Renal cortical epithelial cell (primary cell): ENCODE measurements at places on chromosomes 12 and 14.

DNA sequence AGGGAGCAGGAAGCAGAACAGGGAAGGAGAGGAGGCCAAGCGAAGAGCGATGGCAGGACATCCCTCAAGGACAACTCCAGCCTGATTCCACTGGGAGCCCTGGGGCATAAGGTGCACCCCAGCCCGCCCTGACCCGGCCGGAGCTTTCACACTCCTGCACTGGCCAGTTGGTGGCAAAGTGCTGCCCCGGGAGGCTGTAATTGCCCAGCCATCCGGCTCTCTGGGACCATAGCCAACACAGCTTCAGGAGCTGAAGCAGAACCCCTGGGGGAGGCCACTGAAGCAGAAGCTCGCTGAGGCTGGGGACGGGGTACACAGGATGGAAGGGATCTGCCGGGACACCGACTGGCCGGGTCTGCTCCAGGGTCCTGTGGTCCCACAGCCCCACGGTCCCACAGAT, 41.9 kb upstream of the BEGAIN start:
- no peak for DNase-seq

DNA sequence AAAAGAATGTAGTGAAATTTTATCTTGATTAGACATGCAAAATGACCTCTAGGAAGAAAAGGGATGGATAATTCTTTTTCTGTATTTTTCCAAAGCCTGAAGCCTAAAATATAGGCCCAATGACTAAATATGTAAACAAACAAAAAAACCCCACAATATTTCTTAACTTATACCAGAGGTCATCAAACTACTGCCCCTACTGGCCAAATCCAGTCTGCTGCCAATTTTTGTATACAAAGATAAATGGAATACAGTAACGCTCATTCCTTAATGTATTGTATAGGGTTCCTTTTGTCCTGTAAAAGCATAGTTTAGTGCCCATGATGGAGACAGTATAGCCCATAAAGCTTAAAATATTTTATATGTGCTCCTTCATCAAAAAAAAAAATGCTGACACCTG, 145.7 kb upstream of the ALG10 start:
- no peak for DNase-seq

GRCh38 chr12:93453633-93454032, 11.9 kb upstream of the UBE2N start:
- peak; percentile 89 for DNase-seq

DNA sequence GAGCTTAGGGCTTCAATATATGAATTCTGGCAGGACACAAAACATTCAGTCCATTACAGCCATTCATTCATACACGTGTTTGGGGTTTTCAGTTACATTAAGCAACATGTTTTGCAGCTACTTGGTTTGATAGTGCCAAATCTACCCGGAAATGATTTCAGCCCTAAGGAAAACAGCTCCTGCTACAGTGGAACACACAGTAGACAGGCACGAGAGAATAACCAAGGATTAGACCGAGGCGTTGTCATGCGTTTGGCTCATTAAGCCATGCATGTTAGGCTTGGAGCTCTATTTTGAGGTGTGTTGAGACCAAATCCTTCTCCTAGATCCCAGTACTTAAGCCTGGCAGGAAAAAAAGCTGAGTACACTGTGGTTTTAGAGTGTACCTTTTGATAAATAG, 177.4 kb downstream of the PRKCH start:
- DNase-seq, result peak; percentile 74

GRCh38 chr14:65170768-65171507, 68.6 kb upstream of the MAX start:
- DNase-seq, result peak; percentile 70

GRCh38 chr14:69687606-69688298, 76.4 kb downstream of the SUSD6 start:
- no peak for DNase-seq

GRCh38 chr14:103679351-103679750, 35.9 kb downstream of the XRCC3 start:
- no peak for DNase-seq

DNA sequence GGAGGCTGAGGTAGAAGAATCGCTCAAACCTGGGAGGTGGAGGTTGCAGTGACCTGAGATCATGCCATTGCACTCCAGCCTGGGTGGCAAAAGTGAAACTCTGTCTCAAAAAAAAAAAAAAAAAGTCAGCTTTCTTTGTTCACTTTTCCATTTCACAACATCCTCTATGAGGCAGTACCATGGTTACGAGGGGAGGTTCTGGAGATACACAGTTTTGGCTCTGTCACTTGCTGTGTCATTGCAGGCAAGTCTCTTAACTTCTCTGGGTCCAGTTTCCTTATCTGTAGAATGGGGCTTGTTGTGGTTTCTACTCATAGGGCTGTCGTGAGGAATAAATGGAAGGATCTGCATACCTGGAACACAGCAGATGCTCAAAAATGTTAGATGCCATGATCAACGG, 75.6 kb upstream of the SLC24A4 start:
- no peak for DNase-seq

DNA sequence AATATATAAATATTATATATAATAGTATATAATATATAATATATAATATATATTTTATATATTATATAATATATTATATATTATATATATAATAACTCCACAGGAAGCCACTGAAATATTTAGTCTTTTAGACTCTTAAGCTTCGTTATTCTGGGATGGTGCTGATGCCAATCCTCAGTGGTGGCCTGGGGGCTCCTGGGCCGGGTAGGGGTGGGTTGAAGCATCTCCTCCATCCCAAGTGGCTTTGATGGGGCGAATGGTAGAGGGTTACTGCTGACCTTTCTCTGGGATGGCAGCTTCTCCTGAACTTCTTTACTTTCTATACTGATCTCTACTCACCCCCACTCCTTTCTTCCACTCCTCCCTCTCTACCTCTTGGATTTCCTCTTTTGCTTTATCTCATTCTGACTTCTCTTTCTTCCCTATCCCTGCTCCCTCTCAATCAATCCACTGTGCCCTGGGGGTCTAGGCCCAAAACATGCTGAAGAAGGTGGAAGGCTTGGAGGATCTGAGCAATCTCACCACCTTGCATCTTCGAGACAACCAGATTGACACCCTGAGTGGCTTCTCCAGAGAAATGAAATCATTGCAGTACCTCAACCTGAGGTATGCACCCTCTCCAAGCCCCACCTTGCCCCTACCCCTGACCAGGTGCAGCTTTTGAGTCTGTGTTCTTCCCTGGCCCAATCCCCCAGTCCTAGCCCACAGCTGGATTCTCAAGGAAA, 4.8 kb upstream of the ENO2 start:
- no peak for DNase-seq

DNA sequence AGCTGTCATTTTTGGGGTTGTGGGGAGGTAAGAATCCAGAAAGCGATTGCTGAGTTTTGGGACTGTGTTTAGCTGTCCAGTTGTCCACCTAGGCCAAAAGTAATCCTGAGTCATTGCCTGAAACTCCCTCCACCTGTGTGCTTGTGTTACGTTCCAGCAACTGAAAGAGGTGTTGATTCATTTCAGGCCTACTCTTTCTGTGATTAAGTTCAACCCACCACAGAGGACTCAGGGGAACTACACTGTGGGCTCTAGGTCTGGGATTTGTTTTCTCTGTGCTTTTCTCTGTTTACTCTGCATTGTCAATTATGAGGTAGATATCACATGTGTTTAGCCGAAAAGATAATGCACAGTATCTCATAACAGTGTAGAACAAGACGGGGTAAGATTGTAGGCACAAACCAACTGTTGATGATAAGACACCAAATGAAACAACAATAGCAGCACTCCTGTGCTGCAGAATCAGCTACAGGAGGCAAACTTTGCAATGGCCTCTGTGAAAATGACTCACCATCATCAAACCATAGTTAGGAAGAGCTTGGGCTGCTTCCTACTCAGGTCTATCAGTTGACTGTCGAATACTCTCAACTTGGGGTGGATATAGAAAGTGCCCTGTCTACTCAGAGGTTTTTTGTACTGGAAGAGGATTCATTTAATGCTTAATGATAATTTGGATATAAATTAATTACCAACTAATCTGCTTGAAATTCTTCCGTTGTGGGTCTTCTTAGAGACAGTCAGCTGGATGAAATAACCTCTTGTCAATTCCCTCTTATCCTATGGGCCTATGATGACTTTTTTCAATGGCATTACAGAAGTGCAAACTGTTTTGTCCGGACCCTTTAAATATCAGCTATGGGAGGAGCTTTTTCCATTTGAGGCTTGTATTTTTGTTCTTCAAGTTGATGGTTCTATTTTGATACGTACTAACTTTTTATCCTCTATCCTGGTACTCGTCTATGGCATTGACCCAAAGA, 385.9 kb downstream of the BMP4 start:
- no peak for DNase-seq

DNA sequence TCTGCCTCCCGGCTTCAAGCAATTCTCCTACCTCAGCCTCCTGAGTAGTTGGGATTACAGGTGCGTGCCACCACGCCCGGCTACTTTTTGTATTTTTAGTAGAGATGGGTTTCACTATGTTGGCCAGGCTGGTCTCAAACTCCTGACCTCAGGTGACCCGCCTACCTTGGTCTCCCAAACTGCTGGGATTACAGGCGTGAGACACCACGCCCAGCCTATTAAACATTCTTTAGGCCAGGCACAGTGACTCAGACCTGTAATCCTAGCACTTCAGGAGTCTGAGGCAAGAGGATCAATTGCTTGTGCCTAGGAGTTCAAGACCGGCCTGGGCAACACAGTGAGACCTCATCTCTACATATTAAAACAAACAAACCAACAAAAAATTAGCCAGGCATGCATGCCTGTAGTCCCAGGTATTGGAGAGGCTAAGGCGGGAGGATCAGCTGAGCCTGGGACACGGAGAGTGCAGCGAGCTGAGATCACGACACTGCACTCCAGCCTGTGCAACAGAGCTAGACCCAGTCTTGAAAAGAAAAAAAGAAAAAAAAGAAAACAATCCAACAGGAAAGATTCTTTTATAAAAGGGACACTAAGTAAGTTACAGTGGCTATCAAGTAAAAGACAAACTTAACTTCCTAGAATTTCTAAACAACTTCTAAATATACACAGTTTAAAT, 70.2 kb downstream of the HECTD1 start:
- DNase-seq, result no peak

- DNase-seq, result peak; percentile 91
Measured at GRCh38 chr12:98401427-98401826, 114.0 kb upstream of the TMPO start.

DNA sequence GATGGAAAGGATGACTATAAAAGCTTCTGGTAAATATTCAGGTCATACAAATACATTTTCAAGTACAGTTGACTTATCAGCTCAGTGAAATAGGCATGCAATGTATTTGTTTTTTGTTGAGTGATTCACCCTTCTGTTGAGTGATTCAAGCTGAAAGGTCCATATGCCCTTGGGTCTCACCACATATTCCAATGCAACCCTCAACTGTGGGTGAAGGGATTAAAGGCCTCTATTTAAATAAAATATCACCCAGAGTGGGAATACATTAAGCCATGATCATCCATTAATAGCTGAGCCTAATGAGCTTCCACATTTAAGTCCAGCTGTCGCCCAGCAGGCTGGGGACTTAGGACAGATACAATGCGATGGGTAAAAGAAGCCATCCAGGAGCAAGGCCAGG, 120.2 kb downstream of the CRACR2A start:
- no peak for DNase-seq

GRCh38 chr14:93317875-93318807, 14.7 kb downstream of the BTBD7 start:
- DNase-seq, result peak; percentile 90

DNA sequence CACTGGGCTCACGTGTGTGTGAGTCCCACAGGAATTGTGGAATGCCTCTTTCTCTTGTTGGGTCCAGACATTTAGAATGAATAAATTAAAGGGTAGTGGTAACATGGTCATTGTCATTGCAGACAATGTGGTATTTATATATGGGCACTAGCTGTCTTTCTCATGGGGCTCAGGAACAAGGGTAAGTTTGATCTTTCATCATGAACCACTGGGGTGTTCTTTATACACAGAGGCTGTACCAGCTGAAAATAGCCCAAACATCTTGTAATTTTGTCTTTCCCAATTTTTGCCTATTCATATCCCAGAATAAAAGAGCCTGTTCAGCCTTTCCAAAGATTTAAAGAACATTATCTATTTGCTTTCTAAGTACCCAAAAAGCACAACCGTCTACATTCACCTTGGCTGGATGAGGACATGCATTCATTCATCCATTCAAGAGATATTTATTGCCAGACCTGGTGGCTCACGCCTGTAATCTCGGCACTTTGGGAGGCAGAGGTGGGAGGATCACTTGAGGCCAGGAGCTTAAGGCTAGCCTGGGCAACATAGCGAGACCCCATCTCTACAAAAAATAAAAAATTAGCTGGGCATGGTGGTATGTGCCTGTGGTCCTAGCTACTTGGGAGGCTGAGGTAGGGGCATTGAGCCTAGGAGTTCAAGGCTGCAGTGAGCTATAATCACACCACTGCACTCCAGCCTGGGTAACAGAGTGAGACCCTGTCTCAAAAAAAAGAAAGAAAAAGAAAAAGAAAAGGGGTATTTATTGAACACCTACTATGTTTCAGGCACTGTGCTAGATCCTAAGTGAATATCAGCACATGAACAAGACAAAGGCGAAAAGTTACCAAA, 4.4 kb upstream of the FOS start:
- DNase-seq, result no peak

DNA sequence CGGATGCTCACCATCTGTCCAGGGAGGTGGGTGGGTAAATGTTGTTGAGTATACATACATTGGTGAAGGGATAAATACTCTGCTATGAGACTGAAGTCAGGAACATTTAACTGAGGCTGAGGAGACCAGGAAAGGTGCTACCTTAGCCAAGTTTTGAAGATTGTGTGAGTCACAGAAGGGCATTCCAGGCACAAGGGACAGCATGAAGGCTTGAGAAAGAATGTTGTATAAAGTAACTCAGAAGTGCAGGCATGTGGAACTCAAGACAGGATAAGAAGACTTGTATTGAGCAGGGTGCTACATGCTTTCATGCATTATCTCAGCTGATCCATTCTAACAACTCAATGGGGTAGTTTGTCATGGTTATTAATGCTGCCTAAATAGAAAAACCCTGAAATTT, 112.7 kb downstream of the IPO8 start:
- peak; percentile 50 for DNase-seq

DNA sequence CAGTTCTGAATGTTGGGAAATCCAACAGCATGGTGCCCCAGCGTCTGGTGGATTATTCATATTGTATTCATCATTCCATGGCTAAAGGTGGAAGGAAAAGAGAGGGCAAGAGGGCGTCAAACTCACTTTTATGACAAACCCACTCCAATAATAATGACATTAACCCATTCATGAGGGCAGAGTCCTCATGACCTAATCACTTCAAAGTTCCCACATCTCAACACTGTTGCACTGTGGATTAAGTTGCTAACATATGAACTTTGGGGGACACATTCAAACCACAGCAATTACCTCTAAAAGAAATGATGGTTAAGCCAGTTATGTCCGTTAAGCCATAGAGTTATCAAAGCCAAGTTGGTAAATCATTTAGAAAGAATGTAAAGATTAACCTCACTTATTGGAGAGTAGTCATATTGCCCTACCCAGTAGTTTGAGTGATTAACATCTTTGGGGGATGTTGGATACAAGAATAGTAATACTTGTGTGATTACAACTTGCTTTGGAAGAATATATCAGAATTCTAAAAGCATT, 212.4 kb upstream of the FLRT2 start:
- no peak for DNase-seq
